ENCODE measurements at places on chromosomes 5 and 9.

DNA sequence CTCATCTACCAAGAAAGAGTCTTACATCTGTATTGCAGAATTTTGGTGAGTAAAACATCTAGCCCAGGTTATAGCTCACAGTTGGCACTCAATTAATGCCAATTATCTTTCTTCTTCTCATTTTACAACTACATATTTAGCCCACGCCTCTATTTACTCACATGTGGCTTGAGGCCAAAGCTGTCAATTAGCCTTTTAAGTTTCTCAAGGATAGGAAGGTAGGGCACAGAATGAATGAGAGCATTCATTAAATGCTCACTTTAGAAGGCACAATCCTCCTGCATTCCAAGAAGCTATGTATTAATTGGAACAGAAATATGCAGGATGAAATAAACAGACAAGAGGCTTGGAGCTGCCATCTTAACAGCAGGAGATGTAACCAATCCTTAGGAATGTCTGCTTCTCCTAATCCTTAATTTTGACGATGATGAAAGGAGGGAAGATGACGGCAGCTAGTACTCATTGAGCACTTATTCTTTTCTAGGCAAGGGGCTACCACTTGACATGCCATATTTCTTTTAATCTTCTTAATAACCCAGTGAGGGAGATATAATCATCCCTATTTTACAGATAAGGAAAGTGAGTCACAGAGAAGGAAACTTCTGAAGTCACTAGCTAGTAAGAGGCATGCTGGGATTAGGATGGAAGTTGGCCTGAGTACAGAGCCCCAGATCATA is 30.8 kb upstream of the PANK3 start:
- DNase-seq: no peak

- no peak for DNase-seq
Observed at GRCh38 chr9:69593301-69593700, 78.9 kb downstream of the APBA1 start.

- DNase-seq: no peak
Observed at GRCh38 chr5:77262697-77263096, 52.2 kb downstream of the PDE8B start.

GRCh38 chr9:5582835-5583195 is 46.1 kb upstream of the RIC1 start:
- no peak for DNase-seq

- no peak for DNase-seq
Observed at GRCh38 chr5:33023649-33024048, 312.5 kb downstream of the NPR3 start.

DNA sequence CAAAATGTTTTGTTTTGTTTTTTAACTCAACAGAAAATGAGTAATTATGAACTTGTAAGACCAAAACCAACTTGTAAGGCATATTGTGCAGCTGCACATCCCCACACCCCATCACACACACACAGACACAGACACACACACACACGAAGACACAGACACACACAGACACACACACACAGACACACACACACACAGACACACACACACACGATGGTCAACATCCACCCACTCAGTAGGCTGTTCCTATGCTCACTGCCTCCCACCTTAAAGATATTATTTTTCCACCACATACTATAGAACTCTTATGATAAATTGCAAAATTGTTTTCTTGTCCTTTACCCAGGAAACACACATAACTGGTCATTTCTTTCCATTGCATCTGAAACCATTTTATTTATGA is 6.2 kb downstream of the SHC3 start:
- DNase-seq: no peak

- DNase-seq: no peak
Observed at GRCh38 chr5:151068433-151069197, 12.2 kb downstream of the TNIP1 start.

DNA sequence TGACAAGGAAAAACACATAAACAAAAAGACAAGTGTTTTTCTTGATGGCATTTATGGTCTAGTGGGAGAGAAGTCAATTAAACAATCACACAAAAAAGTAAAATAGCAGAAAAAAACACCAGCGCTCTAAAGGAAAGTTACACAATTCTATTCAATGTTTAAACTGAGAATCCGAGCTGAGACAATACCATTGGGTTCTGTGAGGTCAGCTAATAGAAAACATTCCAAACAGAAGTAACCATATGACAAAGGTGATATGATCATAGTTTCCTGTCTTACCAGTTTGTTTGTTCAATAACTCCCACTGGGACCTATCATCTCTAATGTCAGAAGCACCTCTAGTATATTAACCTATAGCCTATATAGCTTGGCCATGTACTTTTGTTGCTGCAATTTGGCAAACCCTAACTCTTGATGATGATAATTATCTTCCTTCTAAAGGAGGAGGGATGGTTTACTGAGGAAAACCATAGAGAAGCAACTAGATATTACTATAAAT is 1030.0 kb downstream of the CDH12 start:
- DNase-seq: no peak

- DNase-seq: no peak
Observed at GRCh38 chr9:104686081-104686480, 8.2 kb upstream of the OR13D1 start.

GRCh38 chr9:121494192-121494591 is 5.5 kb downstream of the GGTA1 start:
- no peak for DNase-seq

DNA sequence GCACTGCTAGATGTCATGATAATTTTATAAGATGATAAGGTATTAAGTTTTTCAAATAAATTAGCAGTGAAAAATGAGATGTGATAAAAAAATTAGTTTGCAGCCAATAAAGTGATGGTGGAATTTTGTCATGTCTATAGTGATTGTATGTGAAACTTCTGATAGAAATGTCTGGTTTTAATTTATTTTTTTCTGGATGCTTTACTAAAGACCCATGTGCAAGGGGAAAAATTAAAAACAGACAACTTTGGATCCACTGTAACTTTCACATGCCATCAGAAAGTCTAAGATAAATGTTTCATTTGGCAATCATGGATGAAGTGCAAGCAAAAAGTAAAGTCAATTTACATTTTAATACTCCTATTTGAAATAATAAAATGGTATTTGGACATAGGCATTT is 4.4 kb upstream of the NDUFS4 start:
- no peak for DNase-seq

DNA sequence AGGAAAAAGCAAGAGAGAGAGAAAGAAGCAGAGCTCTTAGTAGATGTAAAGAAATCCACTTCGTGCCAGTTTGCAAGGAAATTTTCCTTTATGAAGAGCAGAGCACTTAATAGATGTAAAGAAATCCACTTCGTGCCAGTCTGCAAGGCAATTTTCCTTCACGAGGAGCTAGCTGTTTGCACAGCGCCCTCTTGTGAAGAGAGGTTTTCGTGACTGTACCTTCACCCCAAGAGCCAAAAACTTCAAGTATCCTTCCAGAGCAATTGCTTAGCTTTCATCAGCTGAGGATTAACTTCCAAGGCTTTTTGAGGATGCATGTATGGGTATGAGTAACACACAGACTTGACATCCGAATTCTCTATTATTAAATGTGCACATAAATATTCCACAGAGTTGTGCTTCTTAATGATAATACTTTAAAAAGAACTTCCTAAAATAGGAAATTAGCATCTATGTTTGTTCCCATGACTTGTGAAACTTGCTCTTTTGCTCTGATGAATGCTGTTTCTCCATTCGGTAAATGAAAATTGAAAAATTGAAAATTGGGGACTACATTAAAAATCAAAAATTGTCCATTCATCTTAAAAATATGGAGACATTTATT is 525.6 kb downstream of the PDE4D start:
- peak; percentile 19 for DNase-seq

GRCh38 chr5:17912794-17913193 is 278.5 kb downstream of the TAF11L14 start:
- DNase-seq: no peak

- no peak for DNase-seq
Observed at GRCh38 chr5:63233361-63233760, 654.7 kb downstream of the LRRC70 start.

- no peak for DNase-seq
Observed at GRCh38 chr5:59746241-59746765, 147.2 kb downstream of the PDE4D start.

DNA sequence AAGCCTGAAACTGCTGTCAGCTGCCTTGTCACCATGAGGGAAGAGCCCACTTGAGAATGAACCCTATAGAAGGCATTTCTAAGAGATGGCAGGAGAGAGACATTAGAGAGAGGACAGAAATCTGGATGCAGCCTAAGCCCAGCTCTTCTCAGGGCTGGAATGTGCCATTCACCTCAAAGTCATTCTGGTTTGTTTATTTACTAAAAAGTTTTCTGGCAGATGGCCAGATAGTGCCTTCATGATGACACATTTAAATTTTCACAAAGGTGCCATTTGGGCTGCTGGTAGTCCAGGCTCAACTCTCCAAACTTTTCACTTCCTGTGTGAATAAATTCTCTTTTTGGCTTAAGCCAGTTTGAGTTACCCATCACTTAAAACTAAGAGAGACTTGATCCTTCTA is 144.6 kb upstream of the ZNF366 start:
- no peak for DNase-seq

- no peak for DNase-seq
Observed at GRCh38 chr9:132447346-132447745, 37.3 kb downstream of the CFAP77 start.

GRCh38 chr5:39942606-39943005 is 517.8 kb upstream of the DAB2 start:
- DNase-seq: no peak

- no peak for DNase-seq
Observed at GRCh38 chr9:35335164-35335563, 154.7 kb upstream of the RUSC2 start.

- DNase-seq: no peak
Observed at GRCh38 chr5:168136340-168136739, 155.1 kb upstream of the WWC1 start.

- DNase-seq: no peak
Observed at GRCh38 chr9:7075154-7075553, 317.4 kb downstream of the KDM4C start.

DNA sequence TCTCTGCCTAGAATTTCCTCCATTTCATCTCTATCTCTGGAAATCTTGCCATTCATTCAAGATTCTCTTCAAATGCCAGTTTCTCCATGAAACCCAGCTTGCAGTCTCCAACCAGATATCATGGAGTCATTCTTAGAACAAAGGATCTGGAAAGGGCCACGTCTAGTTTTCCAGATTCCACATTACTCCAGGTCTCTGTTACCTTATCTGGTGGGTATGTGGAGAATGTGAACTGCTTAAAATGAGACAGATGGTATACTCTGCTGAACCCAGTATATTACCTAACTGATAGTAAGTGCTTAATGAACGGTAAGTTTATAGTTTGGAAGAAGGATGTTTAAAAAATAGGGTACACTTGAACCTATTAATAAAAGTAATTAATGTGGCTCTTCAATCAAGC is 52.3 kb upstream of the ZSWIM6 start:
- DNase-seq: no peak

DNA sequence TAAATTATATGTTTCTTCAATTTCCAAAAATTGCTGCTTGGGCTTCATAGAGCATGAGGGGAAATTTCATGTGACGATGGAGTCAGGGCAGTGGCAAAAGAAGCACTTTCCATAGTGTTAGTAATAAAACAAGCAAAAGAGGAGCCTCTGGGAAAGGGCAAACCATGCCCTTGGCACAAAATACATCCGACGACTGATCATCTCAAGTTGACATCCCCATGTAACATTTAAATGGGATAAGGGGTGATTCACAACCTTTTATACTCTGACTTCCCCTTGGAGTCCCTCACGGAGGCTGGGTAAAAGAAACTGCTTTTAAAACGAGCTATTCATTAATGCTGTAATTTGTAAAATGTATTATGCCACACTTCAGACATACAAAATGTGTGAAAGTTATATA is 161.4 kb upstream of the DMRT1 start:
- no peak for DNase-seq

DNA sequence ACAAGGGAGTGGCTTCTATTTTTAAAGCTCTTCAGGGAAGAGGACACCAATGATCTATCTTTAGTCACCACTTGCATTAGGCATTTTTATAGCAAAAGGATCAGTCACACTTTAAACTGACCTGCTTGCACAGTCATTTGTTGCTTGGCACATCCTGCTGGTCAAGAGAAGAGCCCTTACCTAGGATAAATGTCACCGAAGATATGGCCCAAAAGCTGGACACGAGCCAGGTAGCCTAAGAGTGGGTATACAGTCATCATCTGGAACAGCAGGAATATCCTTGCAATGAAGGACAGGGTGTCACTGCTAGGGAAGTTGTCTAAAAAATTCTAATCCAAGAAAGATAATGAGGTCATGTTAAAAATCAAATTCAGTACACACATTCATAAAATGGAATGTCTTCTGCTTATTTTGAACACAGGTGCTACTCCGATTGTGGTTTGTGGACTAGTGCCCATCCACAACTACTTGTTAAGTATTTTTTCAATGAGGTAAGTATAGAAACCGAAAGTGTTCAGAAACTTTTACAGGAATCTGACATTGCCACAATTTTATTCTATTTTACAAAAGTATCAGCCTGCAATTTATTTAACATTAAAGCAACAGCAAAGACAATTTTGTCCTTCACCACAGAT is 78.4 kb downstream of the SLC38A9 start:
- DNase-seq: no peak

All from stimulated activated CD8-positive, alpha-beta memory T cell treated with anti-CD3 and anti-CD28 coated beads, Interleukin-7, amount 100 ng/mL, for 1 hour (primary cell).